ENCODE measurements at places on chromosomes 13 and 19.

DNA sequence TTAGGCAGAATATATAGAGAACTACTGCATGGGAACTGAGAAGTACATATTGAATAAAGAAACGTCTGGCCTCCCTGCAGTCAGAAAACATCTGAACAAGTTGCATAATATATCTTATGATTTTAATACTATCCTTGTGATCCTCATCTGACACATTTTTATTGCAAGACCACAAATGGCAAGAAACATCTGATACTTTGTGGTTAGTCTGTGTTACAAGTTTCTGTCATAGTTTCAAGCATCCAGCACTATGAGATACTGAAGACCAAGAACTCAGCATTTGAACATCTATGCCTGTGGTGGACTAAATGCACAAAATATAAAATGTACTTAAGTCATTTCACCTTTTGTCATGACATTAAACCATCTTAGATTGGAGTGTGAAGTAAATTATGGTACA is 1175.8 kb upstream of the MIR17HG start:
- no peak for DNase-seq

DNA sequence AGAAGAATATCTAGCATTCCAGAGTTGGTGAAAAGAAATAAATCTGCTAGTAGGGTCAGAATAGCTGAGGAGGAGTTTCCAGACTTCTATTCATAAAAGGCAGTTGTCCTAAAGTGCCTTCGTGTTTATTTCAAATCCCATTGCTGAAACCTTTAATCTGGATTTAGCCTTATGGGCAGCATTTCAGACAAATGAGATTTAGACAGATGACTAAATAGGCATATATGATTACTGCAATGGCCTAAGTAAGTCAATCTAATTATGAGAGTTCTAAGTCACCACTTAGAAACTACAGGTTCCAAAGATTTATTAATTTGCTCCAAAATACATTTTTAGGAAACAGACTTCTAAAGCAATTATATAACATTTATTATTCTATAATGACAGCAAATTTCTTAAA is 368.7 kb downstream of the LIG4 start:
- DNase-seq: no peak

GRCh38 chr19:13069415-13070359 is 33.0 kb downstream of the LYL1 start:
- DNase-seq: no peak

DNA sequence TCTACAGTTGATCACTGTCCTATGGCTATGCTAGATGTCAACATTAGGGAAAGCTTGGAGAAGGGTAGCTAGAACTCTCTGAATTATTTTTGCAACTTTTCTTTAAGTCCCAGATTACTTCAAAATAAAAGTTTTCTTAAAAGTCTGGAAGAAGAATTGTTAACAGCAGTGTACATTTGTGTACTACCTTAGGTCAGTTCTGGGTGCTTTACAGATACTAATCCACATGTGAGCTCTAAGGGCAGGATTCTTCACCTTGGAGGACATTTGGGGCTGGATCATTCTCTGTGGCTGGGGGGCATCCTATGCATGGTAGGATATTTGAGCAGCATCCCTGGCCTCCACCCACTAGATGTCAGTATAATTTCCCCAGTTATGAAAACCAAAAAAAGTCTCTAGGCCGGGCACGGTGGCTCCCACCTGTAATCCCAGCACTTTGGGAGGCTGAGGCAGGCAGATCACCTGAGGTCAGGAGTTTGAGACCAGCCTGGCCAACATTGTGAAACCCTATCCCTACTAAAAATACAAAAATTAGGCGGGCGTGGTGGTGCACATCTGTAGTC is 2.8 kb downstream of the BRME1 start:
- no peak for DNase-seq

GRCh38 chr13:35474496-35475211 is 1.8 kb downstream of the MAB21L1 start:
- no peak for DNase-seq

DNA sequence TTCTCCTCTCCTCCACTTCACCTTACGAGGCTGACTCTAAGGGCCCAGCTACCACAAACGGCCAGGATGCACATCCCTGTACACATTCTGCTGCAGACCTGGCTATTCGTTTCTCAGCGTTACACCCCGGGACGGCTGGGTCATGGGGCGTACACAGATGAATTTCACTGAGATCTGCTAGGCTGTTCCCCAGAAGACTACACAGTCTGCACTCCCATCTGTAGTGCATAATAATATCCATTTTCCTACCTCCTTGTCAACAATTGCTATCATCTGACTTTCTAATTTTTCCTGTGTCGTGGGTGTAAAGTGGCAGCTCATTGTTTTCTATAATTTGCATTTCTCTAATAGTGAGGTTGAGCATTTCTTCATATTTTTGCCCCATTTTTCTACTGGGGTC is 85.7 kb downstream of the TM9SF2 start:
- DNase-seq: no peak

DNA sequence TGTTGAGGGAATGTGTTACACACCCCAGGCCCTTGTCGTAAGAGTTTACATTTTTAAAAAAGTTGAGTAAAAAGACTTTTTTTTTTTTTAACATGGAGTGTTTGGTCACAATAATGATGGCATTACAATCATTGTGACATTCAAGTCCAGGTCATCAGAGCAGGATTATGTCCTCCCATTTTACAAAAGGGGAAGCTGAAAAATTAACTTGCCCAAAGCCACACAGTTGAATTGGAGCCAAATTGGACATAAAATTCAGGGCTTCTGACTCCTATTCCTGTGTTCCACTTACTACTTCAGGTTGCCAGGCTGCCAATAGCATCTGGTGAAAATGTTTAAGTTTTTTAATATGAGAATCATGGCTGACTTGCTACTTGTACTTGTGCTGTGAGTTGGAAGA is 49.3 kb downstream of the DLEU7 start:
- no peak for DNase-seq

- no peak for DNase-seq
Observed at GRCh38 chr13:111314852-111315251, 5.6 kb upstream of the TEX29 start.

GRCh38 chr19:18478545-18479311 is 40.8 kb upstream of the ISYNA1 start:
- no peak for DNase-seq

Measured in NCI-H1436 treated with DMSO at 0.1 percent for 48 hours (cell line).